Right renal pelvis (tissue), 4 donors: ENCODE measurements at places on chromosomes 11 and 22. TPM values are rescaled to one million over a fixed set of nuclear protein-coding genes. Genes with fewer than 3 reads are reported as not detected.

PHETA2 gene
- 12.0 TPM for polyA plus RNA-seq

TYR gene
- 0.14 TPM for polyA plus RNA-seq

SLC29A2 gene
- polyA plus RNA-seq, result 22.2 TPM

PANX2 gene
- polyA plus RNA-seq, result 1.4 TPM

JAML gene
- 2.7 TPM for polyA plus RNA-seq

GAL gene
- not detected for polyA plus RNA-seq

F2 gene
- 0.70 TPM for polyA plus RNA-seq

MYBPC3 gene
- 0.11 TPM for polyA plus RNA-seq

TRIM29 gene
- polyA plus RNA-seq, result 0.72 TPM

CYB5R2 gene
- 27.5 TPM for polyA plus RNA-seq

CLDN5 gene
- polyA plus RNA-seq, result 27.7 TPM

SLC35E4 gene
- polyA plus RNA-seq, result 1.1 TPM

DAGLA gene
- polyA plus RNA-seq, result 3.5 TPM

EMID1 gene
- 78.8 TPM for polyA plus RNA-seq

OR51V1 gene
- not detected for polyA plus RNA-seq

SLC7A4 gene
- 1.5 TPM for polyA plus RNA-seq

RFPL1 gene
- 1.2 TPM for polyA plus RNA-seq

APOL3 gene
- 15.0 TPM for polyA plus RNA-seq

PHF21A gene
- 52.2 TPM for polyA plus RNA-seq

TRIM64 gene
- not detected for polyA plus RNA-seq

P4HA3 gene
- polyA plus RNA-seq, result 0.55 TPM

MRGPRG gene
- polyA plus RNA-seq, result not detected

CASP1 gene
- polyA plus RNA-seq, result 4.6 TPM

P2RY2 gene
- polyA plus RNA-seq, result 0.79 TPM

AIFM3 gene
- polyA plus RNA-seq, result 1.3 TPM

OR51E2 gene
- 0.70 TPM for polyA plus RNA-seq

A4GALT gene
- polyA plus RNA-seq, result 27.4 TPM

DBX1 gene
- polyA plus RNA-seq, result not detected
